ENCODE measurements at places on chromosomes 12 and 14. TPM values are rescaled to one million over a fixed set of nuclear protein-coding genes. Genes with fewer than 3 reads are reported as not detected.

NDUFA12 gene
- total RNA-seq = 379 TPM

NPAS3 gene
- total RNA-seq = 1.9 TPM

ART4 gene
- 5.6 TPM for total RNA-seq

TAS2R19 gene
- 0.49 TPM for total RNA-seq

NUMB gene
- total RNA-seq = 39.8 TPM

GLTP gene
- total RNA-seq = 23.3 TPM

OTOGL gene
- total RNA-seq = 0.38 TPM

MANSC4 gene
- total RNA-seq = not detected

BEGAIN gene
- total RNA-seq = 0.68 TPM

PNN gene
- total RNA-seq = 21.7 TPM

KIF26A gene
- total RNA-seq = 6.4 TPM

CALCOCO1 gene
- total RNA-seq = 186 TPM

DNA sequence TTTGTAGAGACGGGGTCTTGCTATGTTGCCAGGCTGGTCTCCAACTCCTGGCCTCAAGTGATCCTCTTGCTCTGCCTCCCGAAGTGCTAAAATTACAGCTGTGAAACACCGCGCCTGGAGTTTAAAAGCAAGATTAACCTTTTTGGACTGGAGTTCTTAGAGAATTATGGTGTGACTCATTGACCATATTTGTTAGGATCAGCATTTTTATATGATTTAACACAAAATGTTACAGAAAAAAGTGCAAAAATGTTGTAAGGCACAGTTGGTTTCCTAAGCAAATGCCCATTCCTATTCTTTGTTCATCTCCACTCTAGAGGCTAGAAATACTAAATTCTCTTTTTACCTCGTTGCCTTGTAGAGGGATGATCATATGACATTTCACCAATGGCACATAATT lies 27.6 kb downstream of the SLC35E3 start:
- no peak for DNase-seq

DNA sequence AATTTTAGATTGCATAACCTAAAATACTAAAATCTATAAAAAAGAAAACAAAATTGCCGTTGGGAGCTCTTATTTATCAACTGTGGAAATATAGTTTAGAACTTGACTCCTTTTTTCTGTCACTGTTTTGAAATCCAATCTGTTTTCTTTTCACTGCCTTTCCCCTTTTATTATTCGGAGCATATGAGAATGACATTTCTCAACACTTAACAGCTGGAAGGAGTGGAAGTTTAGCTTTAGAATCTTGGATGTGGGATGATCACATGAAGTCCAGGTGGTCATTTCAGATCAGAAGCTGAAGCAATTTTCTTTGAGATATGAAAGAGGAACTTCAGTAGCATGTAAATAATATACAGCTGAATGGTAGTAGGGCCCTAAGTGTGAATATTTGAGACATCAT lies 16.7 kb downstream of the TRHDE start:
- DNase-seq = no peak

- no peak for DNase-seq
Measured at GRCh38 chr12:70486588-70486987, 120.5 kb downstream of the KCNMB4 start.

GRCh38 chr12:11706509-11707379 lies 57.3 kb downstream of the ETV6 start:
- DNase-seq = no peak

DNA sequence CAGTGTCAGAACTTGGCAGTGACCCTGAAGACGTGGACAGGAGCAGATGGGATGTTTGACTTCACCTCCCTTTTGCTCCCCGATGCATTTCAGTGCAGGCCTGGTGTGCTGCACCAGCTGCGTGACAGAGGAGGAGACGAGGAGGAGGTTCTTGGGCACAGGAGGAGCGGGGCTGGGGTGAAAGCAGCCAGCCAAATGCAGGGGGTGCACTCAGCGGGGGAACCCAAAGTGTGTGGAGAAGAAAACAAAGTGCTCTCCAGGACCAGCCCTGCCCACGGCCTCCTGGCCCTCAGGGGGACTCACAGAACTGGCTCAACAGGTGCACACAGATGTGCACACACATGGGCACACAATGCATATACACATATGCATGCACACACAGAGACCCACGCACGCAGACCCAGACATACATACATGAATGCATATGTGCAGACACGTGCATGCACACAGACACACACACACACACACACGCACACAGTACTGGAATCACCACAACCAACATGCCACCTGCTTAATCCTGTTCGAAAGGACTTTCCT lies 91.7 kb upstream of the SFSWAP start:
- no peak for DNase-seq

DNA sequence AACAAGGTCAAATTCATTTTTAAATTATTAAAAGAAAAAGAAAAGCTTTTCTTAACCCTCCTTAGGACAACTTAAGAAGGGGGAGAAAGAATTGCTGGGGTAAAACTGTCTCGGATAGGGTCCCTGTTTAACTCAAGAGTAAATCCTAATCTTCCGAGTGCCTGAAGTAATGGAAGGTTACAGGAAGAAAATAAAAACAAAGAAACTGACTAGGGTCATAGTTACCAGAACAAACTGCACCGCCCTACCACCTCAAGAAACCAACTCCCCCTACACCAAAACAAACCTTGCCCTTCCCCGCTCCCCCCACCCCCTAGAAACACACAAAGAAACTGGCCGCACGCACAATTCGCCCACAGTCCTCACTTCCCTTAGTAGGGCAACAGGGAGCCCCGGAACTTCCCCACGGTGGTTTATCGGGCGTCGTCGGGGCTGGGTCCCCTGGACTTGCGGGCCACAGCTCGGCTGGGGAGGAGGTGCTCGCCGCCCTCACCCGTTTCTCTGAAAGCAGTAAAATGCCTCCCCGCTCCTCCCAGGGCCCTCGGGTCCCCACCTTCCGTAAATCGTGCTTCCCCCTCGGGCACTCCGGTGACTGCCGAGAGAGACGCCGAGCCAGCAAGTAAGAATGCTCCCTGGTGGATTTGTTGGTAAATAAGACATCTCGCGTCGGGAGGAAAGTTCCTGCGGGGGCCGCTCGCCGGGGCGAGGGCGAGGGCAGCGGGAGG lies 2.4 kb downstream of the SINHCAF start:
- DNase-seq = peak; percentile 76

DNA sequence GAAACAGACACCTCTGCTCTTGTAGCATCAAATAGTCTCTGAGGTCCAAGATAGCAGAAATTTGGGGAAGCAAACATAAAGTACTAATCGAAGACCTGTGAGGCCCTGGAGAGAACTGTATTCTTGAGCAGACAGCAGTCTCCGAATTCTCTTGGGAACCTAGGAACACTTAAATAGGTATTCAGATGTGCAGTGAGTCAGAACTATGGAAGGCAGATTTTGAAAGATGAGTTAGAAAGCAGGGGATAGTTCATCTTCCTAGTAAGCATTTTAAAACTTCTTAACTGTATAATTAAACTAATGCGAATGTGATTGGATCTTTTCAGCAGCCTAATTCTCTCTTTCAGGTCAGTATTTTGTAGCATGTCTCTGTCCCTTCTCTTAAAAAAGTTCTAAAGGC lies 30.6 kb downstream of the NAA30 start:
- DNase-seq = no peak

GRCh38 chr12:124720681-124721500 lies 142.8 kb downstream of the SCARB1 start:
- peak; percentile 77 for DNase-seq

- peak; percentile 90 for DNase-seq
Measured at GRCh38 chr14:71320734-71321573, 413.7 kb downstream of the PCNX1 start.

DNA sequence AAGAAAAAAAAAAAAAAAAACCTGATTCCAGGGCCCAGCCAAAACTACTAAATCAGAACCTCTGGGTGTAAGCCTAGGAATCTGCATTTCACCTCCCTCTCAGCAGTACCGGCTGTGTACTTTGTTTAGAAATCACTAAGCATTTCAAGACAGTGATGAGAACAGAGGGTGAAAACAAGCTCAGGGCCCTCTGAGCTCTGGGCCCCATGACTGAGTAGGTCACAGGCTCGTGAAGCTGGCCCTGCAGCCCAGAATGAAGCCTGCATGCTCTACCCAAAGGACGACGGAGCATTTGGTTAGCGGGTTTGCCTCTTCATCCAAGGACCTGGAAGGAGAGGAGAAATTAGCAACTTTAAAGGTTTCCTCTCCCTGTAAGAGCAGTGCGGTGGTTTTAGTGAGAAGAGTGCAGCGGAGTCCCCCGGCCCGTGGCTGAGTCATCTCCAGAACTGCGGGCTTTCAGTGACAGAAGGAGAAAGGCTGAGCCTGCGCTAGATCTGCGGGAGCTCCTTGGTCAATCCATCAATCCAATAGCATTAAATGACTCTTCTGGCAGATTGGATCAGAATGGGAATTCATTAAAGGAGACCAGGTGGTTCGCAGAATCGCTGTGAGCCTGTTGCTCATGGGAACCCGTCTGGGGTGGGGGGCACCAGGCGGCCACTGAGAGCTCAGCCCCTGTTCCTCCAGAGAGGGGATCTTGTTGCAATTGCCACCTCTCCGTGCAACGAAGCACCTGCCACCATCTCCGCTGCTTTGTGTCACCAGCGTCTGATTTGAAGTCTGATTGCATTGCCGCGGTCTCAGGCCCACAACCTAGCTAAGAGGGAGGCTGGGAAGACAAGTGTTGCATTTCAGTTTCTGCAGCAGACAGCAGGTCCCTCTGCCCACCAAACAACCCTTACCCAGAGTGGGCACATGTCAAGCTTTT lies 7.3 kb downstream of the IL31 start:
- no peak for DNase-seq

DNA sequence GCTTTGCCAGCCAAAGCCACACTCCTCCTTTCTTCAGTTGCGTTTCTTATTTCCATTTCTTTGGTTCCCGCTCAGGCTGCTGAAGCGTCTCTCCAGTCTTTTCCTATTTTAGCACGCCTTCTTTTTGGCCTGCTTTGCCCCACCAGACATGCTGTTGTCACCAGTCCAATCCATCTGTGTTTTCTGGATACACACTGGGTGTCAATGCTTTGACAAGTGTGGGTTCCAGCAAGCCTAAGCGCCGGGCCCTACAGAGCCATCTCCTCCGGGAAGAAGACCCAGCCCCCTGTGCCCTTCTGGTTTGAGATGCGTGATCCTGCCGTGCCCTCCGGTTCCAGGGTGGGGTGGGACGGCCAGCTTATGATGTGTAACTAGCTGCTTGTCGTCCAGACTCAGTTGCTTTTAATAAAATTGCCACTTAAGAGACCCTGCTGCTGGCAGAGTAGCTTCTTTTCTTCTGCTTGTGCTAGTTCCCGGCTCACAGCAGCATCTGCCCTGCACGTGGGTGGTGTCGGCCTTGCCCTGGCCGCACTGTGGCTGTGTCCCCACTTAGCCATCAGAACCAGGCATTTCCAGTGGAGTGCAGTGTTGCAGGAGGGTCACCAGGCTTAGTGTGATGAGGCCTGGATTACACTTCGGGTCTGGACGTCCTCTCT lies 29.7 kb downstream of the EML1 start:
- no peak for DNase-seq

GRCh38 chr12:52874573-52875435 lies 26.0 kb upstream of the KRT78 start:
- DNase-seq = peak; percentile 22

GRCh38 chr14:68951800-68952530 lies 27.1 kb downstream of the ACTN1 start:
- DNase-seq = peak; percentile 79

DNA sequence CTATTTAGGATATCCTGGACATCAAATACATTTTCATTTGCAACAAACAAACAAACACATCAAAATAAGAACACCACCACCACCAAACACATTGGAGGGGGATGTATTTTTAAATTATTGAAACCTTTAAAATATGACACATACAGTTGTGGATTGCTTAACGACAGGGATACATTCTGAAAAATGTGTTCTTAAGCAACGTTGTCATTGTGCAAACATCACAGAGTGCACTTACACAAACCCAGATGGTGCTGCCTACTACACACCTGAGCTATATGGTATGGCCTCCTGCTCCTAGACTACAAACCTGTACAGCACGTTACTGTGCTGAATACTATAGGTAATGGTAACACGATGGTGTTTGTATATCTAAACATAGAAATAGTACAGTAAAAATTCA lies 19.4 kb downstream of the PYGL start:
- no peak for DNase-seq

- DNase-seq = no peak
Measured at GRCh38 chr12:12985817-12986408, 14.2 kb downstream of the HEBP1 start.

GRCh38 chr12:109535863-109536250 lies 37.4 kb downstream of the MMAB start:
- DNase-seq = peak; percentile 41

GRCh38 chr12:104751594-104751993 lies 206.5 kb downstream of the SLC41A2 start:
- DNase-seq = no peak

DNA sequence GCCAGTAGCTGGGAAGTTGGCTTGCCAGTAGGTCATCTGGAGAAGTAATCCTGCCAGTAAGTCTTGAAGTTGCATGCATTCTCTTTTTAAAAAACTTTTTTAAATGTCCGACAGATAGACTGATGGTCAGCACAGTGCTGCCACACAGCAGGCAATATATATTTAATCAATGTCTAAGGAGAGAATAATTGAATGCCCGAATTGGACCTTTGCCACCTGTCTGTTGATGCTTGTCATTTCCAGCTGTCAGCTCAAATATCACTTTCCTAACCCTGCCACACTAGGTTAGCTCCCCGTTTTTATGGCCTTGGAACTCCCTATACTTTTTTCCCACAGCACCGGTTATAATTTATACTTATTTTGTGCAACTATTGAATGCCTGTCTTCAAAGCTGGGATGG lies 2.1 kb upstream of the SLC15A4 start:
- DNase-seq = no peak

DNA sequence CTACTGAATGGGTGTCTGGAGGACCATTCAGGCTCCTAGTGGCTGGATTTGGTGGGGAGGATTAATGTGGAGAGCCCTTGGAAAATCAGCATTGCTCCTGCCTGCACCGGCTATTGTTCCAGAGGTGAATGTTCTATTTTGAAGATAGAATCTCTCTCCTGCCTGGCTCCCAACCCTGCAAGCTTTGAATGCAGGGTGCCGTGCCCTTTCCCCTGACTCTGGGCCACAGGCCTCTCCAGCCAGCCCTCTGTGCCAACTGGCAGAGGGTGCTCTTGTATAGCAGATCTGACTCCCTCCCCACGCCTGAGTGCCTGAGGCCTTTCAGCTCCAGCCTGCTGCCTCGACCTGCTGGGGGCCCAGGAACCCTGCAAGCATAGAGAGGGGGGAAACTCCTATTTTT lies 106.8 kb downstream of the TMEM260 start:
- peak; percentile 73 for DNase-seq

GRCh38 chr14:30295980-30296379 lies 263.0 kb upstream of the G2E3 start:
- no peak for DNase-seq

GRCh38 chr12:119222222-119222951 lies 43.7 kb downstream of the HSPB8 start:
- no peak for DNase-seq

GRCh38 chr14:99681101-99681831 lies 2.8 kb upstream of the CYP46A1 start:
- DNase-seq = no peak

DNA sequence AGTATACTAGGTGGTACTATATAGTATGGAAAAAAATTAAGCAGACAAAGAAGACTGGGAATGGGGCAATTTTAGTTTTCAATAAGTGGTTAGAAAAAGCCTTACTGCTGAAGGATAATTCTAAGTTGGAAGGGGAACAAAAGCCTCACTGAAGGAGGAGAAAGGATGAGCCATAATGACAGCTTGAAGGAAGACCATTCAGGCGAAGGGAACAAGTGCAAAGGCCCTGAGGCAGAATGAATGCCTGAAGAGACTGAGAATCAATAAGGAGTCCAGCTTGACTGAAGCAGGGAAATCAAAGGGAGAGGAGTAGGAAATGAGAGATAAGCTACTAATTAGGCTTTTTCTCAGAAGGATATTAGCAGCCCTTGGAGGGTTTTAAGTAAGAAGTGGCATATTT lies 28.5 kb downstream of the PPP1R13B start:
- no peak for DNase-seq
